ENCODE measurements at places on chromosomes 6 and 20.

- peak; percentile 44 for DNase-seq
Observed at GRCh38 chr6:7156643-7157278, 49.0 kb downstream of the RREB1 start.

GRCh38 chr20:50563133-50563944 is 53.2 kb downstream of the PTPN1 start:
- no peak for DNase-seq

GRCh38 chr20:11394145-11394833 is 523.4 kb upstream of the BTBD3 start:
- DNase-seq = peak; percentile 83

GRCh38 chr6:43307451-43308100 is 1.1 kb downstream of the CRIP3 start:
- no peak for DNase-seq

- no peak for DNase-seq
Observed at GRCh38 chr20:7981374-7981773, 38.2 kb downstream of the TMX4 start.

- peak; percentile 68 for DNase-seq
Observed at GRCh38 chr20:61387204-61387953, 135.3 kb downstream of the CDH4 start.
